ENCODE measurements at places on chromosomes 11 and 22.

GRCh38 chr11:95595973-95596489, 193.6 kb downstream of the FAM76B start:
- DNase-seq, result no peak

GRCh38 chr11:61967924-61968757, 707 bp upstream of the FTH1 start:
- DNase-seq, result peak; percentile 75

DNA sequence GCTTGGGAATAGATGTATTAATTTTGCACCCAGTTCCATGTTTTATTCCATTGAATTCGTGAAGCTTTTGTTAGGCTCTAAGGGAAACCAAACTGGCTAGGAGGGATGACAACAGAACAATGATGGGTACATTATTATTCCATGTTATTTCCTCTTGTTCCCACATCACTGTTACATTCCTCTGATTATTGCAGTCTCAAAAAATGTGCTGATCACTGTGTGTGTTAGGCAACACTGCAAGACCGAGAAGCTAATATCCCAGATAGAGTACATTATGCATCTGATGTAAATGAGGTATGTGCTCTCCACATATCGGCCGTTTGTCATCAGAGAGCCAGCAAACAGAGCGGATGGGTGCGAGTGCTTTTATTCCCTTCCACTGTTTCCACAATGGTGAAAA, 327.9 kb downstream of the SOX6 start:
- DNase-seq, result no peak

GRCh38 chr22:36817525-36817848, 652 bp upstream of the PVALB start:
- DNase-seq, result no peak

Measured in activated naive CD8-positive, alpha-beta T cell treated with anti-CD3 and anti-CD28 coated beads, Interleukin-2, amount 10 ng/mL, durations not matched to agents 7 days and 5 days (primary cell).